ENCODE measurements at places on chromosomes 13 and 19. TPM values are rescaled to one million over a fixed set of nuclear protein-coding genes. Genes with fewer than 3 reads are reported as not detected.

Gene MCF2L
- 46.9 TPM for total RNA-seq

Gene DAND5
- total RNA-seq, result not detected

Gene DDX49
- total RNA-seq, result 58.5 TPM

Gene DEDD2
- total RNA-seq, result 23.7 TPM

DNA sequence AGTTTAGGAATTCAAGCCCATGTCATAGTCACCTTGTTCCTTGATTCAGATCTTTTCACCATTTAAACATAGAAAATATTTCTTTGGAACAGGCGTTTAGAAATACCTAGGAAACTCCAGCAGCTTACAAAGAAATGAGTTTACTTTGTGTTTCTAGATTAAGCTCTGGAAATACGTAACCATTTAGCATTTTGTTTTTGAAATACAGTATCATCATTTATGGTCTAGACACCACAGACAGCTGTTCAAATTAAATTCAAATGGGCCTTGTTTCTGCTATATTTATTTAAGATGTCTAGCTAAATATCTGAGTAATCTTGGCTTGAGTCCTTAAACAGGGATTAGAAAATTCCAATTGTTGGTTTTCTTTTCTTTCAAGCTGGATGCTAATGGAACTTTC is 228.5 kb downstream of the NDFIP2 start:
- no peaks in the 10 kb centered on the region for H3K36me3 ChIP-seq
- no peaks in the 10 kb centered on the region for H3K4me1 ChIP-seq
- no peak overlapping the region for H3K4me3 ChIP-seq
- DNase-seq, result no peak

- peak overlapping the region; percentile 32 for H3K4me3 ChIP-seq
- no peak overlapping the region for H3K27ac ChIP-seq
- H3K27me3 ChIP-seq, result no peaks in the 10 kb centered on the region
- DNase-seq, result no peak
- H3K36me3 ChIP-seq, result no peaks in the 10 kb centered on the region
Observed at GRCh38 chr13:54573186-54573585, 1544.6 kb downstream of the OLFM4 start.

- no peaks in the 10 kb centered on the region for H3K27me3 ChIP-seq
- DNase-seq, result no peak
- no peaks in the 10 kb centered on the region for H3K36me3 ChIP-seq
- no peak overlapping the region for H3K27ac ChIP-seq
- H3K4me1 ChIP-seq, result peaks cover 8% of the 10 kb centered on the region
Observed at GRCh38 chr19:10858204-10858828, 10.1 kb downstream of the C19orf38 start.

GRCh38 chr13:51861723-51862300 is at the start of gene CCDC70:
Gene CCDC70, plus strand, starts transcription at chr13:51861969. Its CDS starts 3,443 bp downstream, at chr13:51865412.
- no peaks in the 10 kb centered on the region for H3K36me3 ChIP-seq
- peaks cover 4% of the 10 kb centered on the region for H3K27me3 ChIP-seq
- no peak within 1 kb of the TSS for H3K27ac ChIP-seq
- DNase-seq, result no peak
- H3K4me1 ChIP-seq, result no peaks in the 10 kb centered on the region

GRCh38 chr19:50199259-50199555 is 4.2 kb upstream of the MYH14 start:
- no peak overlapping the region for H3K4me3 ChIP-seq
- H3K36me3 ChIP-seq, result no peaks in the 10 kb centered on the region
- no peak for DNase-seq

- H3K36me3 ChIP-seq, result peaks cover 55% of the 10 kb centered on the region
- H3K4me1 ChIP-seq, result no peaks in the 10 kb centered on the region
- H3K4me3 ChIP-seq, result peak overlapping the region; percentile 68
Observed at GRCh38 chr19:52370341-52370710, 603 bp downstream of the ZNF880 start.

DNA sequence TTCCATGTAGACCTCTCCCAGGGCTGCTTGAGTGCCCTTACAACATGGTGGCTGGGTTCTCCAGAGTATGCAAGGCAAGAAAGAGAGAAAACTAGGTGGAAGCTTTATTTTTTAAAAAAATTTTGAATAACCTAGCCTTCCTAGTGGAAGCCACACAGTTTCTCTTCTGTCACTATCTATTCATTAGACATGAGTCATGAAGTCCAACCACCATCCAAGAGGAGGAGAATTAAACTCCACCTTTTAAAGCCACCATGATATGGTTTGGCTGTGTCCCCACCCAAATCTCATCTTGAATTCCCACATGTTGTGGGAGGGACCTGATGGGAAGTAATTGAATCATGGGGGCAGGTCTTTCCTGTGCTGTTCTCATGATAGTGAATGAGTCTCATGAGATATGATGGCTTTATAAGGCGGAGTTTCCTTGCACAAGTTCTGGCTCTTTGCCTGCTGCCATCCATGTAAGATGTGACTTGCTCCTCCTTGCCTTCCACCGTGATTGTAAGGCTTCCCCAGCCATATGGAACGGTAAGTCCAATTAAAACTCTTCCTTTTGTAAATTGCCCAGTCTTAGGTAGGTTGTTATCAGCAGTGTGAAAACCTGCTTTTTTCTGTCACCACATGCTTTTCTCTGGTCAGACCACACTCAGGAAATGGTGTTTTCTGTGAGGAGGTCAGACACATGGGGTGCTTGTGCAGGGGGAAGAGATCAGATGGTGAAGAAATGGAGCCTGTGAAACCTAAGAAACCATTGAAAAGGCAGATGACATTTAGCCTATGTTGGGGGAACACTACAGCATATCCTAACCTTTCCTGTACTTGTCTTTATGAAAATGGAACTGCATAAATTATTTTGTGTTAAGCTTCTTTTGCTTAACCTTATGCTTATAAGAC is 57.7 kb downstream of the ANKRD10 start:
- H3K27me3 ChIP-seq, result no peaks in the 10 kb centered on the region
- no peak overlapping the region for H3K27ac ChIP-seq
- no peak for DNase-seq
- no peaks in the 10 kb centered on the region for H3K4me1 ChIP-seq
- no peak overlapping the region for H3K4me3 ChIP-seq

DNA sequence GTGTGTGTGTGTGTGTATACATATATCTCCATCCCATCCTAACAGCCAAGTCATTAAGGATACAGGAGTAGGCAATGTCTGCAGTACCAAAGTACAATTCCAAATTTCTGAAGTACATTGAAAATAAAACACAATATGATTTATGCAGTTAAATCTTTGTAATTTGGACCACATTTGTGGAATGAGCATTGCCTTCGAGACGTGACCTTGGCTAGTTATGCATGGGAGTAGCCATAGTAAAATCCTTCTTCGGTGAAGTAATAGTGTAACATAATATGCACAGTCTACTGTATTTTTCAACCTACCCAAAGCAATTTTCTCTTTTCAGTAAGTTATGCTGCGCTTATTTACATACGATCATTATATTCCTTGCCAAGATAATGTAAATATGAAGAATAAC is 665.7 kb upstream of the GPC6 start:
- H3K27ac ChIP-seq, result no peak overlapping the region
- no peak for DNase-seq
- H3K36me3 ChIP-seq, result no peaks in the 10 kb centered on the region
- H3K4me1 ChIP-seq, result no peaks in the 10 kb centered on the region
- no peak overlapping the region for H3K4me3 ChIP-seq
- H3K27me3 ChIP-seq, result no peaks in the 10 kb centered on the region

GRCh38 chr13:49371943-49372613 is 71.8 kb downstream of the CAB39L start:
- H3K27ac ChIP-seq, result no peak overlapping the region
- peaks cover 21% of the 10 kb centered on the region for H3K4me1 ChIP-seq
- H3K36me3 ChIP-seq, result peaks cover 7% of the 10 kb centered on the region
- H3K27me3 ChIP-seq, result no peaks in the 10 kb centered on the region
- peak overlapping the region; percentile 18 for H3K4me3 ChIP-seq

DNA sequence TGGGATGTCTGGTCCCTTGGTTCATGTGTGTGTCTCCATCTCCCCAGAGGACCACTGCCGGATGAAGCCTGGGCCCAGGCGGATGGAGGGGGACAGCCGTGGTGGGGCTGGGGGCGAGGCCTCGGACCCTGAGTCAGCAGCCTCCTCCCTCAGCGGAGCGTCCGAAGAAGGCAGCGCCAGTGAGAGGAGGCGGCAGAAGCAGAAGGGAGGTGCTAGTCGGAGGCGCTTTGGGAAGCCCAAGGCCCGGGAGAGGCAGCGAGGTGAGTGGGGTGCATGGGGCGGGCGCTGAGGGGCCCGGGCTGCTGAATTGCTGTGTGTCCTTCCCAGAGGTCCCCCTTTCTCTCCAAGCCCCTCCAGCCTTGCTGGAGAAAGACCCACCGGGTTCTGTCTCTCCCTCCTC is 3.2 kb downstream of the CCDC106 start:
- no peaks in the 10 kb centered on the region for H3K27me3 ChIP-seq
- peak overlapping the region; percentile 58 for H3K27ac ChIP-seq
- DNase-seq, result peak; percentile 64

GRCh38 chr13:45851171-45851921 is at the start of gene SIAH3:
Gene SIAH3, minus strand, starts transcription at chr13:45851753. Its CDS starts 124 bp downstream, at chr13:45851629.
- H3K4me1 ChIP-seq, result peaks cover 23% of the 10 kb centered on the region
- no peaks in the 10 kb centered on the region for H3K36me3 ChIP-seq
- H3K27me3 ChIP-seq, result peaks cover 70% of the 10 kb centered on the region
- no peak for DNase-seq

Measured in type B pancreatic cell (in vitro differentiated cells).